ENCODE measurements at places on chromosomes 5 and 9. TPM values are rescaled to one million over a fixed set of nuclear protein-coding genes. Genes with fewer than 3 reads are reported as not detected.

- no peak for DNase-seq
- H3K27ac ChIP-seq: no peak overlapping the region
- H3K36me3 ChIP-seq: no peaks in the 10 kb centered on the region
- no peaks in the 10 kb centered on the region for H3K4me1 ChIP-seq
Observed at GRCh38 chr5:89908876-89909275, 500.7 kb downstream of the CETN3 start.

DNA sequence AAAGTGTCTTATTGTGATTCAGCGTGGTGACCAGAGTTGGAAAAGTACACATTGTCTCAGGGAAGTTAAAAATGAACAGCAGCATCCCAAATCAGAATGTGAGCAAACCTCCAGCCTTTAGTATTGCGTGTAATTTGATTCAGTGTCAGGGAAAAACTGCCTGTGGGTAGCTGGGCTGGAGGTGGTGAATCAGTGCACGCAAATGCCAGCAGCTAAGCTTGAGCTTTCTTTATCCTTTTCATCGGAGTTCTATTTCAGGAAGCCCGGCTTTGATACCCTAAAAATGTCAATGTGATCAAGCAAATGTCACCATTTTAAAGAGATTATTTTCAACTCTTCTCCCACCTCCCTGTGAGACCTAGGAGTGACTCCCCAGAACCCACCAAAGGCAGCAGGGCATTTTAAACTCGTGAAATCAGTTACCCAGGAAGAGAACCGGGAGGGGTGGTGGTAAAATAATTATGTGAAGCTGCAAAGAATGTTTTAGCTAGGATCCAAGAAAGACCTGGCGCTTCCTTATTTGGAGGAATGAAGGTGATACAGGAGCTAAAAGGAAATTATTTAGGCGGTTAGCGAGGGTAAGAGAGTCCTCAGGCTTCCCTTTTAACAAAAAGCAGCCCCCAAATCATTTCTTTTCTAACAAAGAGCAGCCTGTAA lies 25.7 kb upstream of the C5orf47 start:
- peak overlapping the region; percentile 64 for H3K4me3 ChIP-seq
- no peaks in the 10 kb centered on the region for H3K27me3 ChIP-seq
- peaks cover 3% of the 10 kb centered on the region for H3K36me3 ChIP-seq
- no peak for DNase-seq
- H3K4me1 ChIP-seq: peaks cover 20% of the 10 kb centered on the region
- peak overlapping the region; percentile 87 for H3K27ac ChIP-seq

- H3K27ac ChIP-seq: no peak overlapping the region
- no peaks in the 10 kb centered on the region for H3K27me3 ChIP-seq
- no peak overlapping the region for H3K4me3 ChIP-seq
Observed at GRCh38 chr5:3659907-3660306, 64.3 kb downstream of the IRX1 start.

DNA sequence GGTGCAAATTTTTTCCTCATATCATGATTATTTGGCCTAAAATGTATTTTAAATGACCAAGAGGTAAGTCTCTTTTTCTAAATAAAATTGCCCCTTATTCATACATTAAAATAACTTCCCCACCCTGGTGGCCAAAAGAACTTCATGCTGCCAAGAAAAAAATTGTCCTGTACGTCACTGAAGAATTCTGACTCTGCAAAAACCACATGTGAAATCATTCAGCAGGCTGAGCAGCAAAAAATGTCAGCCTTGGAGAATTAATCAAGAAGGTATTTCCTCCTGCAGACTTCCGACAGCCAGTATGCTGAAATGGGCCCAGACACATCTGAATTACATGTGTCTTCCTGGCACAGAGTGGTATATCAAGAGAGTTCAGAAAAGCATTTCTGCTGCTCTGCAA lies 94.6 kb upstream of the HMHB1 start:
- no peaks in the 10 kb centered on the region for H3K27me3 ChIP-seq
- DNase-seq: no peak
- no peak overlapping the region for H3K4me3 ChIP-seq
- H3K4me1 ChIP-seq: peaks cover 26% of the 10 kb centered on the region
- no peaks in the 10 kb centered on the region for H3K36me3 ChIP-seq
- peak overlapping the region; percentile 56 for H3K27ac ChIP-seq

GRCh38 chr9:92982130-92982529 lies 34.8 kb downstream of the FGD3 start:
- H3K36me3 ChIP-seq: no peaks in the 10 kb centered on the region
- peaks cover 4% of the 10 kb centered on the region for H3K27me3 ChIP-seq
- DNase-seq: no peak
- no peak overlapping the region for H3K27ac ChIP-seq
- H3K4me3 ChIP-seq: no peak overlapping the region

DNA sequence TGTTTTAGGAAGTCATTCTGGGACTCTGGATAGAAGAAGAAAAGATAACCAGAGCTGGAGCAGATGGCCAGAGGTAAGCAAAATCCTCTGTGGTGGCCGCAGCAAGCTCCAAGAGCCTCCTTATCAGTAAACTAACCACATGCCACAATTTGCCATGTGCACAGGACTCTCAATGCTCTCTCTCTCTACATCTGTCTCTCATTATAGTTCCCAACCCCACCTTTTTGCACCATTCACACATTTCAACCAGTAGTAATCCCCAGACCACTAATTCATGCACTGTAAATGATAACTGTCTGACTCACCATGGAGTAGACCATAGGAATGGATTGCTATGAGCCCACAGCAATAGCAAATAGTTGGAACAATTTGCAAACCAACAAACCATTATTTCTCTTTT lies 526.1 kb downstream of the TLR4 start:
- no peaks in the 10 kb centered on the region for H3K36me3 ChIP-seq
- H3K4me1 ChIP-seq: no peaks in the 10 kb centered on the region
- DNase-seq: no peak
- H3K27ac ChIP-seq: no peak overlapping the region
- H3K4me3 ChIP-seq: no peak overlapping the region

DNA sequence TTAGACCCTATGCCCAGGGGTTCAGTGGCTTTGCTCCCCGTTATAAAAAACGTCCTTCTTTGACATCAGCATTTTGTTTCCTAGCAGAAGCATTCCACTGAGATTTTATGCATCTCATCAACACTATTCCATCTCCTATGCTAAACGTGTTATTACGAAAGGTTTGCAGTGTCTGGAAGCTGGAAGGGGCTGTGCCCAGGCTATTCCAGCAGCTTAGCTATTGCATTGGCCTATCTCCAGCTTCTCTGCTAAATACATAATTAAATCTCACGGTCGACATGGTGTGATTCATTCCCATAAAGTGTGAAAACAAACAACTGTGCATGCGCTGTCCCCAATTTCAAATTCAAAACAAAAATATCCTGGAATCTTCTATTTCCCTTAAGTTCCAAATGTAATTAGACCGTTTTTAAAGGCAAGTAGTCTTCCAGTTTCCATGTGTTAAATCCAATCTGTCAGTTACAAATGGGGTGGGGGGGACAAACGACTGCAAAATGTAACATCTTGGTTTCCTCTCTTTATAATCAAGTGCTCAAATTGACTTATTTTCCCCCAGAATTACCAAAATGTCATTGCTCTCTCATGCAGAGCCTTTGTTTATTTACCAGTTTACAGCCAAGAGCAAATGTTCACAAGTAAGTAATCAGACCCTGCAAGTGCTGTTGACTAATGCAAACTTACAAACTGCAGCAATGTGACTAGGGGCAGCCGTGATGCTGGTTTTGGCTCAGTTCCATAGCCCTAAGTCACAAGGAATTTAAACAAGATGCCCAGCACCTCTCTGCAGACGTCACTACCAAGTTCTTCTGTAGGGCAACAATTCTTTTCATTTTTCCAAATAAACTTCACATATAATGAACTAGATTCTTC lies 212.3 kb upstream of the RORB start:
- no peak overlapping the region for H3K4me3 ChIP-seq
- no peaks in the 10 kb centered on the region for H3K36me3 ChIP-seq
- H3K4me1 ChIP-seq: peaks cover 2% of the 10 kb centered on the region
- H3K27ac ChIP-seq: no peak overlapping the region
- no peak for DNase-seq

DNA sequence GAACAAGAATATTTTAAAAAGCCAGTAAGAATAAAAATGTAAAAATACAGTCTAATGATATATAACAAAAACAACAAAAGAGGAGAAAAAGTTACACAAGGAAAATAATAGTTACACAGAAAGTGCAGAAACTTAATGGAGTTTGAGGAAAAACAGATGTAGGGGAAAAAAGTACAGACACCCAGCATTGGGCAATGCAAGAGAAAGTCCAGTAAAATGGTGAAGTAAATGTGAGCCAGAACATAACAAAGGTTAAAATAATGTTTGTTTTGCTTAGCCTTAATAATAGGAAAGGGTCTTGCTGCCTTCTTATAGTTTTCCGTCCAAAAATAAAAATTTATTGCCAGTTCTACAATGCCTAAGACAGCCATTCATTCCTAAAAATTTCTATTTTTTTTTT lies 364.2 kb downstream of the NNT start:
- H3K27me3 ChIP-seq: no peaks in the 10 kb centered on the region
- no peak overlapping the region for H3K4me3 ChIP-seq
- H3K4me1 ChIP-seq: no peaks in the 10 kb centered on the region
- DNase-seq: no peak
- H3K36me3 ChIP-seq: no peaks in the 10 kb centered on the region
- no peak overlapping the region for H3K27ac ChIP-seq

AP3S1 gene
- 105 TPM for total RNA-seq

GRCh38 chr9:36854751-36855150 lies 179.3 kb downstream of the PAX5 start:
- H3K36me3 ChIP-seq: no peaks in the 10 kb centered on the region
- no peaks in the 10 kb centered on the region for H3K4me1 ChIP-seq
- peaks cover 74% of the 10 kb centered on the region for H3K27me3 ChIP-seq

NACC2 gene
- total RNA-seq: 51.0 TPM

GRCh38 chr9:107710953-107711352 lies 221.4 kb upstream of the KLF4 start:
- peaks cover 36% of the 10 kb centered on the region for H3K4me1 ChIP-seq
- DNase-seq: no peak
- H3K27ac ChIP-seq: peak overlapping the region; percentile 4
- no peak overlapping the region for H3K4me3 ChIP-seq
- H3K27me3 ChIP-seq: no peaks in the 10 kb centered on the region

- H3K27me3 ChIP-seq: no peaks in the 10 kb centered on the region
- no peak overlapping the region for H3K4me3 ChIP-seq
- H3K4me1 ChIP-seq: peaks cover 15% of the 10 kb centered on the region
- no peaks in the 10 kb centered on the region for H3K36me3 ChIP-seq
- H3K27ac ChIP-seq: no peak overlapping the region
Observed at GRCh38 chr5:53126521-53126920, 17.0 kb upstream of the MOCS2 start.

DNA sequence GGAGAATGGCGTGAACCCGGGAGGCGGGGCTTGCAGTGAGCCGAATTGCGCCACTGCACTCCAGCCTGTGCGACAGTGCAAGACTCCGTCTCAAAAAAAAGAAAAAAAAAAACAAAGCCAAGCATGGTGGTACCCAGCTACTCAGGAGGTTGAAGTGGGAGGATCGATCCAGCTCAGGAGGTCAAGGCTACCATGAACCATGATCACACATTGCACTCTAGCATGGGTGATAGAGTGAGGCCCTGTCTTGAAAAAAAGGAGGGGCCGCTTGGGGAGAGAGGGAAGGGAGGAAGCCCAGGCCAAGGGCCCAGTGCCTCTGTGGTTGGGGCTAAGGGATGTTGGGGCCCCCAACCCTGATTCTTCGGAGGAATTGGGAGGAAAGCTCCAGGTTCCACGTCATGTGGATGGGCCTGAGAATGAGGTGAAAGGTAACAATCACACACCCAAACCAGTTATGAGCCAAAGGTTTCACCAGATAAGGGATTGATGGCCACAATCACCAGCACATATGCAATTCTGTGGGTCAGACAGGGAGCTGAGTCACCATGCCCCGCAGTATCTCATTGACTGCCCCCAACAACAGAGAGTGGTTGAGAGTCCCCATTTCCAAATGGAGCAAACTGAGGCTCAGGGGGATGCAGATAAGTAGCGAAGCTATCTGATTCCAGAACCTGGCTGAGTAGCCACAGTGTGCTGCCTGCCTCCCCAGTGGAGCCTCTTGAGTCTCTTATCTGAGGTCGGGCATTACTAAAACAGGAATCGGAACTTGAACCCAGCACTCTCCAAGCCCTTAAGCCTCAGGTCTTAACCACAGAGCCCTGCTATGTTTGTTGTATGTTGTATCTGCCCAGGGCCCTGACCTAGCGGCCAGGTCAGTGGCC lies 20.5 kb downstream of the SWI5 start:
- H3K4me3 ChIP-seq: no peak overlapping the region
- peaks cover 7% of the 10 kb centered on the region for H3K4me1 ChIP-seq
- no peak overlapping the region for H3K27ac ChIP-seq
- no peaks in the 10 kb centered on the region for H3K27me3 ChIP-seq
- no peak for DNase-seq
- no peaks in the 10 kb centered on the region for H3K36me3 ChIP-seq

IL13 gene
- not detected for total RNA-seq

DNA sequence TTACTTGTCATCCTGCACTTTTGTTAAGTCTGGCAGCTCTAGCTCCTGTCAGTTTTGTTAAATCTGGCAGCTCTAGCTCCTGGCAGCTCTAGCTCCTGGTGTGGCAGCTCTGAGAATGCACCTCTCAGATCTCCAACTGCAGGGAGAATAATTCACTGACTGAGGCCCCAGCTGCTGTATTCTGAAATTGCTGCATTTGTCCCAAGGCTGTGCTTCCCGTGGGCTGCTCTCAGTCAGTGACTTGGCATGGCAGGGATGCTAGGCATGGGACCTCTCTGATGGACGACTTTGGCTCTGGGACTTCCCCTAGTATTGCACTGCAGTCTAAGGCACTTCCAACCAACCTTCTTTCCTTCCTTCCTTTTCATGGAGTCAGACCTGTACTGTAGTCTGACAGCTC lies 475.7 kb downstream of the CCDC171 start:
- no peak overlapping the region for H3K27ac ChIP-seq
- peaks cover 73% of the 10 kb centered on the region for H3K4me1 ChIP-seq
- no peaks in the 10 kb centered on the region for H3K27me3 ChIP-seq
- H3K4me3 ChIP-seq: no peak overlapping the region

TMEM252 gene
- total RNA-seq: not detected

DNA sequence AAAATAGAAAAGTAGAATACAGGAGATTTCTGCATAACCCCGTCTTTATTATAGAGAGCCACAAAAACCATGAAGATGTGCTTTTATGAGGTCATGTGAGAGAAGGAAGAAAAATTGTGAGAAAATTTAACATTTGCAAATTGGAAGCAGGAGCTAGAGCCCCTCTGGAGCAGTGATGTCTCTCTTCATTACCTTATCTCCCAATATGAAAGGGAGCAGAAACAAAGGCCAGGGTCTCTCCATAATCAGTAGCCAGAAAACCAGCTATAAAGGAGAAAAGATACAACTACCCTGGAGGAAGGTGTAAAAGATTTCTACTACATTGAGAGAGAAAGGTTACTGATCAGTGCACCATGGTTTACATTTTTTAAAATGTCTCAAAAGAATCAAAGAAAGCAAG lies 53.2 kb upstream of the ITGA1 start:
- no peak for DNase-seq
- no peak overlapping the region for H3K4me3 ChIP-seq
- H3K36me3 ChIP-seq: no peaks in the 10 kb centered on the region
- H3K27me3 ChIP-seq: no peaks in the 10 kb centered on the region

SLC46A2 gene
- not detected for total RNA-seq

DNA sequence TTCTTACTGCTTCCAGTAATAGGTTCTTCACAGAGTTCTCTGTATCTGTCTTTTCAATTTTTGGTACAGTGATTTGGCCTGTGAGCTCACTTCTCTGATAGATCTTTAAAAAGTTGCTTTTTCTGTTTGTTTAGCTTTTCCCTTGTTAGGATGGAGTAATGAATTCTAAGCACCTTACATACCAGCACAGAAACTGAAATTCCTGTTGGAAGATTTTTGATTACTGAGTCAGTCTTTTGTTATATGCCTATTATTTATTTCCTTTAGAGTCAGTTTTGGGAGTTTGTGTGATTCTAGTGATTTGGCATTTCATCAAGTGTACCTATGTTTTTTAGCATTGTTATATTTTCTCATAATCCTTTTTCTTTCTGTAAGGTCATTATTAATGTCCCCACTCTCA lies 37.6 kb upstream of the IPPK start:
- no peak for DNase-seq
- no peak overlapping the region for H3K27ac ChIP-seq
- H3K27me3 ChIP-seq: no peaks in the 10 kb centered on the region
- H3K4me1 ChIP-seq: no peaks in the 10 kb centered on the region
- peaks cover 8% of the 10 kb centered on the region for H3K36me3 ChIP-seq

Data from chondrocyte (in vitro differentiated cells).